ENCODE measurements at places on chromosomes 3 and 15.

GRCh38 chr15:66595931-66596545 lies 30.2 kb upstream of the LCTL start:
- no peak for DNase-seq

GRCh38 chr3:64028754-64029153 lies 5.5 kb upstream of the PSMD6 start:
- DNase-seq = no peak

DNA sequence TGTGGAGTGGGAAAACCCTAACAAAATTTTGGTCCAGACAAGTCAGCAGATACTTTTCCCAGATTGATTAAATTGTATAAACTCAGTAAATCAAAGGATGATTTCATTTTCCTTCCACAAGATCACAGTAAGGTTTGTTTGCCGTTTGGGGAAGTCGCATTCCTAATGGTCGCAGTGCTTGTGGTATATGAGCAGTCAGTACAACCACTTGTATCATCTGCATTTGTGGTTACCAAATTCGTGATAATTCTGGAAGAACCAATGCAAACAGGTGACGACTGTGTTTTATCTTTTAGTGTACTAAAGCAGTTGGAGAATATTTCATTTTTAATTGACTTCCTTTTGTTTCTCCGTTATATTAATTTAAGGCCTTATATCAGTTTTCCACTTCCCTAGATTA lies 100.0 kb upstream of the CNTN6 start:
- DNase-seq = no peak

DNA sequence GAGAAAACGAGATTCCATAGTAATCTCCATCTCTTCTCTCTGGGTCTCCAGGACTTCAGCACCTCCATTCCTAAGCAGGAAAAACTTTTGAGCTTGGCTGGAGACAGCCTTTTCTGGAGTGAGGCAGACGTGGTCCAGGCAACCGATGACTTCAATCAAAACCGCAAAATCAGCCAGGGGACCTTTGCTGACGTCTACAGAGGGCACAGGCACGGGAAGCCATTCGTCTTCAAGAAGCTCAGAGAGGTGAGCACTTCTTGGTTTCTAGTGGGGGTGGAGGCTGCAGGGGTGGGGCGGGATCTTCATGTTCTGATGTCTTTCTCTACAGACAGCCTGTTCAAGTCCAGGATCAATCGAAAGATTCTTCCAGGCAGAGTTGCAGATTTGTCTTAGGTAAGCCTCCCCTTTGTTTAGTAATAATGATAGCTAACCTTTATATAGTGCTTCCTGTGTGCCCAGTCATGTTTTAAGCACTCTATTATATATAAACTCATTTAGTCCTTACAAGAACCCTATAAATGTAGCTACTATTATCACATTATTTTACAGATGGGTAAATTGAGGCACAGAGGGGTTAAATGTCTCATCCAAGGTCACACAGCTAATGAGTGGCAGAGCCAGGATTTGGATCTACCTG lies 35.0 kb upstream of the TATDN2 start:
- DNase-seq = no peak

DNA sequence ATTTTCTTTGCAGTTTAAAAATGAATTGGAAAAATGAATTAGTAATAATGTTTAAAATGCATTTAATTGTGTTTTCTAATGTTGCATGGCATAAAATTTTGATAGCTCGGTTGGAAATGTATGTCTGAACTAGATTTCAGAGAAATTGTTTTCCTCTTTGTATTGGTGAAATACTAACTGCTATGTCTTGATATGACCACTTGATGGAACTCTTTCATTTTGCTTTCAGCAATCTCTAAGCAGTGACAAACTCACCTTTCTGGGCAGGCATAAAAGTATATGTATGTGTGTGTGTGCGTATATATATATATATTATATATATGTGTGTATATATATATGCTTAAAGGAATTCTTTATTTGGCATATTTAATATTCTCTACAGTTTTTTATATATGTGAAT lies 239.3 kb upstream of the ZNF717 start:
- DNase-seq = no peak

GRCh38 chr3:13569641-13570390 lies 20.9 kb downstream of the FBLN2 start:
- DNase-seq = no peak

DNA sequence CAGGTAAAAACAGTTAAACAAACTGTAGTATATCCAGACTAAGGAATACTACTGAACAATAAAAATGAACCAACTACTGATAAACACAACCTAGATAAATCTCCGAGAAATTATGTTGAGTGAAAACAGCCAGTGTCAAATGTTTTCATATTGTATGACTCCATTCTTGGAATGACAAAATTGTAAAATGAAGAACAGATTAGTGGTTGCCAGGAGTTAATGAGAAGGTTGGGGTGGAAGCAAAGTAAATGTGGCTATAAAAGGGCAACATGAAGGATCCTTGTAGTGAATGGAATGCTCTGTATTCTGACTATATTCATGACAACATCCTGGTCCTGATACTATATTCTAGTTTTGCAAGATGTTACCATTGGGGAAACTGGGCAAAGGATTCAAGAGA lies 27.5 kb upstream of the ACKR4 start:
- no peak for DNase-seq

GRCh38 chr3:60803216-60804173 lies 447.8 kb downstream of the FHIT start:
- DNase-seq = no peak

DNA sequence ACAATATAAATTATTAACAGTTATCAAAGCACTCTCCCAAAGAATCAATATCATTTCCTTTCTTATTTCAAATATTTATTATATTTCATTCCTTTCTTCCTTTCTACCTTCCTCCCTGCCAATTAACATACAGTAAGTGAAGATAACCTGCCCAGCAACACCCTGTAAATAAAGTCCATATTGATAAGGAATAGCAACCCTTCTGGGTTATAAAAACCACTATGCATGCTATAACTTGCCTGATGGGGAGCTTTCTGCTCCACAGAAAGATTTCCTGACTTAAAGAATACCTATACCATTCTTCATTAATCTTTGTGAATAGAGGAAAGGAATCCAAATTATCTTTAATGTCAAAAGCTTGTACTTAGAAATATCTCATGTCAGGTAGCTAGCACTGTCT lies 166.5 kb downstream of the ISL2 start:
- no peak for DNase-seq

- no peak for DNase-seq
These were observed 4.7 kb upstream of the THSD4 start for GRCh38 chr15:71110405-71111180.

DNA sequence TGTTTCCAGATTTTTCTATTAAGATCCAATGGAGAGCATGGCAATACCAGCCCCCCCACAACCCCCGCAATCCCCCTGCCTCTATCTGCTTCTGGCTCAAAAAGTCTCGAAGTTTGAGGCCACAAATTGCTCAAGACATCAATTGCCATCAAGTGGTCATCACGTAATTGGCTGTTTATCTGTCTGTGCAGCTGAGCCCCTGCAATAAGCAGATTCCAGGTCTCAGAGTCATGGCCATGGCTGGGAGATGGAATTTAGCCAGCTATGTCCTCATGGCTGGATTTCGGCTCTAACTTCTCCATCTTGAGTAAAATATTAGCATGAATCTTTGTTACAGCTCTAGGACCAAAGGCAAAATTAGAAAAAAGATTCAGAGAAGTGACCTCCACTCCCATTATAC lies 22.7 kb downstream of the SSUH2 start:
- no peak for DNase-seq

DNA sequence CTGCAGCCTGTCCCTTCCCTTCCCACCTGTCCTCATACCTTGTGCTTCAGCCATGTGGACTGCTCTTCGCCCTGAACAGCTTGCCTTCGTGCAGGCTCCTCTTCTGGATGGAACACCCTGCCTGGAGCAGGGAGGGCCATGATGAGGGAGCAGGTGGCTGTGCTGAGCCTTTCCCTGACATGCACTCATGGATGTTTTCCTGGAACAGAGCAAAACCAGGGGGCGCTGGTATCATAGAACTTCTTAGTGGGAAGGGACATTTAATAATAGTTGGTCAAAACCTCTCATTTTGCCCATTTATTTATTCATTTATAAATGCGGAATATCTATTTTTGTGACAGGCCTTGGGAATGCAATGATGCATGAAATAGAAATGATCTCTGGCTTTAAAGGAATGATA lies 149.3 kb downstream of the CACNA1D start:
- DNase-seq = no peak

GRCh38 chr15:101068961-101069653 lies 149.9 kb downstream of the LRRK1 start:
- DNase-seq = no peak

- DNase-seq = no peak
These were observed 6.3 kb downstream of the GALNT15 start for GRCh38 chr3:16180737-16181134.

DNA sequence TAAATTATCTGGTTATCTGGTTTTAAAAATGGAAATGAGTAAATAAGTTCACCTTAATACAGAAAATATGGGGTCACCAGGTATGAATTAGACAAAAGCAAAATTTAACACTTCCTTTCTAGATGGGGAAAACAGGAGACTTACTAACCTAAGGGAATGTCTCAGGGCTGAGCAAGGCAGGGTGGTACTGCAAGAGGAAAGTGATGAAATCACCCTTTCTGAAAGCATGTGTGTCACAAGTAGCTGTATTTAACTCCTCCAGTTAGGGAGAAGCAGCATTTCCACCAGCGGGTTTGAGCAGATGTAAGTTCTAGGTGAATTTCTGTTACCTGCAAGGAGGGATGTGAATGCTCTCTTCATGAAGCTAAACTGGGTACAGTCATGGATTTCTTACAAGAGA lies 629.1 kb downstream of the MECOM start:
- no peak for DNase-seq

Measured in stimulated activated CD8-positive, alpha-beta memory T cell treated with anti-CD3 and anti-CD28 coated beads, Interleukin-7, amount 100 ng/mL, for 4 hours (primary cell).